ENCODE measurements at places on chromosomes 16 and 17.

DNA sequence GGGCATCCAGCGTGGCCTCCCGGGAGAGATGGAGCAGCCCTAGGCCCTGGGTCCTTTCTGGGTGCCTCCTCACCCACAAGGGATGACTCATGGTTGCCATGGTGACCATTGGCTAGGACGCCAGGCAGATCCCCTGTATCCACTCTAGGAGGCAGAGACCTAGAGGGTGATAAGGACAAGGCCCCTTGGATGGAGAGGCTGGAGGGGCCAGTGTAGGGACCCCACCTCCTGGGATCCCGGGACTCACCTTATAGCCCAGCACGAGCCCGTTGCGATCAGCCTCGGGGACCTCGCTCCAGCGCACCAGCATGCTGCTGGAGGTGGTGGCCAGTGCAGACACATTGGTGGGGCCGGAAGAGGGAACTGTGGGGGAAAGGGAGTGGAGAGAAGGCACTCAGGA is 82.2 kb upstream of the CDC42EP4 start:
- DNase-seq = no peak

DNA sequence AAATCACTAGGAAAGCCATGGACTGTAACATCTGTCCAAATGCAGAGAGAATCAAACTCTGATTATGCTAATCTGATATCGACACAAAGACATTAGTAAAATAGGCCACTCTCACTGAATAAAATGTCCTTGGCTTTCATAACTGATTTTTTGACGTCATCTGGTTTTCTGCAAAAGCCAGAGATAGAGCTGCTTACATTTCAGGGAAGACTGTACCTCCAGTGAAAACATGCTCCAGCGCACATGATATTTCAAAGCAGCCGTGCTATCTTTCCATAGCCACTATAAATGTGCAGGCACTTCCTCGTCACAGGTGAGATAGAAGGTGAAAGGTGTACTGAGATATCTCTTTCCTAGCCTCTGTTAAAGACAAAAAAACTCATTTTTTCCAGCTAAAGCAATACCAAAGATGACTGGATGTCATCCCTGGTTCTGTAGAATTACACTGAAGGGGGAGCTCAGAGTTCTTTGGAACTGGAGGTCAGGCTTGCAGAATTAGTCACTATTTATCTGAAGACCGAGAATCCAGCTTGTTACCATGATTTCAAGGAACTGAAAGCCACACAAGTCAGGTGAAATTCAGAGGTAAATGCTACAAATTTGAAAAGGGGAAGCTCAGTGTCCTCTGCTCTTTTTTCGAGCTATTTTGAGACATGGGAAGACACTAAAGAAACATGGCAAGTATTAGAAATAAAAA is 249.5 kb downstream of the CA10 start:
- DNase-seq = no peak

GRCh38 chr17:1078831-1079561 is 82.1 kb downstream of the TIMM22 start:
- DNase-seq = no peak

DNA sequence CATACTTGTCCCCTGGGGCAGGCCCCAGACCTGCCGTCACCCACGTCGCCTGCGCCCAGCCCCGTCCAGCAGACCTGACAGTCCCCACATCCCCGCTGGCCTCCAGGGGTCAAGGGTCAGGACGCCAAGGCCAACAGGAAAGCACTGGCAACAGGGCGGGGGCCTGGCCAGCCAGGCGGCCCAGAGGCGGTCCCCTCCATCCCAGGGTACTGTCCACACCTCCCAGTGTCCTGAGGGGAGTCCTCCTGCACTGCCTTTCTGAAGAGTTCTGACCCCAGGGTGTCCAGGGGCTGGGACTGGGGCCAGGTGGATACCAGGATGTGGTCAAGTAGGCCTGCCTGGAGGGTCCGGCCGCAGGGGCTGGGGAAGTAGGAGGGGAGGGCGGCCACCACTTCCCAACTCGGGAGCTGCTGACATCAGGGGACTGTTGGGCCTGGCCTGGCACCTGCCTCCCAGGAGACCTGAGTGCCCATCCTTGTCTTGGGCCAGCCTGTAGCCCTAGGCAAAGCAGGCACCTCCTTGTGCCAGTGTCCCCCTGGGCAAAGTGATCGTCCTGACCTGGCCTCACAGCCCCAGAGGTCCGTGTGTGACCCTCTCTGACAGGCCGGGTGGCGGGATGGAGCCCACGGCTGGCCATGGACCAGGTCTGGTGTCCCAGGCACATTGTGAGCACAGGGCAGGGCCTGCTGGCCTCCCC is 6.7 kb upstream of the AXIN1 start:
- DNase-seq = no peak

DNA sequence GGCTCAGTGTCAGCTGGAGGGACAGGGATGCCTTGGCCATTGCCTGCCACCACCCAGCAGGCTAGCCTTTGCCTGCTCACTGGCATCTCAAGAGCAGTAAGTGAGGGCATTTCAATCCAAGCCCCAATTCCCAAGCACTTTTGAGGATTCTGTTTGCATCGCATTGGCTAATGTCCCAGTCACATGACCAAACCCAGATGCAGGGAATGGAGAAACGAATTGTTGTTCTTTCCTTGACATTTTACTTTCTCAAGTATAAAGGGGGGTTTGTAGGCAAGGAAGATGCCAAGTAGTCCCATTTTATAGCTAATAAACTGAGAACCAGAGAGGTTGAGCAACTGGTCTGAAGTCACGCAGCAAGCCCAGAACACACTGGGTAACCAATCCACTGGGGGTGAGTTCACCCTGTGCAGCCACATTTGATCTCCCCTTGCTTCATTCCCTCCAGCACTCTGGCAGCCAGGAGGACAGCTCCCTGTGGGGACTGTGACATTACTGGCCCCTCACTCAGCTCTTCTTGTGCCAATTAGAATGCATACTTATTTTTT is 193.8 kb upstream of the CACNG3 start:
- no peak for DNase-seq

GRCh38 chr17:45437465-45438283 is 5.0 kb upstream of the ARHGAP27 start:
- DNase-seq = no peak

GRCh38 chr17:75836605-75837004 is 7.6 kb downstream of the UNC13D start:
- DNase-seq = no peak

DNA sequence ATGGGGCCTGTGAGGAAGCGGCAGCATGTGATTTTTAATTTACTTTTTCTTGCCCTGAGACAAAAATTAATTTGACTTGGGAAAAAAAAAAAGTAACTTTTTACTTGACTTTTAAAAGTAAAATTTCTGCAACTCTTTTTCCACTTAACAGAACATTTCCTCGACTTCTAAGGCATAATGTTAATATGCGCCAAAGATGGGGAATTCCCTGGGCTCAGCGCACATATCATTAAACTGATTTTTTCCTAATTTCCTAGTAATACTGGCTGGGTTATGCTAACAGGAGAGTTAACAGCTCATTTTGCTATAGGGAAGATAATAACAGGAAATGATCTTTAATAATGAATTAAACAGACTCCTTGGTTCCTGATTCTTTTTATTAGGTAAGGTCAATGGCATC is 120.6 kb upstream of the CDH5 start:
- no peak for DNase-seq

GRCh38 chr17:69908626-69909368 is 166.2 kb upstream of the KCNJ16 start:
- DNase-seq = no peak

DNA sequence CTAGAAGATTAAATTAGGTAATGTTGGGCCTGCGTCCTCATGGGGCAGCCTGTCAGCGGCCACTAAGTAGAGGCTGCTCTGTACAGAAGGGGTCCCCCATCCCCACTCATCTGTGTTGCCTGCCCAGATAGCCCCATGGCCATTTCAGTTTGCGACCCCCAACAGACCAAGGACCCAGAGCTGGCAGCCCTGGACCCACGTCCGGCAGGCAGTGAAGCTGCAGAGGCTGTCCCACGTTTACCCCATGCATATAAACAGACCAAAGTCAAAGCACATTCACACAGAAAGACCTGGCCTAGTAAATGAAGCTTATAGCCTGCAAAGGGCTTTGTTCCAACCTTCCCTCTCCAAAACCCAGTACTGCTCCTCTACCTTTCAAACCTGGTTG is 4.6 kb downstream of the PDF start:
- no peak for DNase-seq

- peak; percentile 89 for DNase-seq
Measured at GRCh38 chr16:25066747-25067631, 44.6 kb upstream of the LCMT1 start.

GRCh38 chr16:1081734-1082265 is 9.3 kb downstream of the SSTR5 start:
- DNase-seq = no peak

DNA sequence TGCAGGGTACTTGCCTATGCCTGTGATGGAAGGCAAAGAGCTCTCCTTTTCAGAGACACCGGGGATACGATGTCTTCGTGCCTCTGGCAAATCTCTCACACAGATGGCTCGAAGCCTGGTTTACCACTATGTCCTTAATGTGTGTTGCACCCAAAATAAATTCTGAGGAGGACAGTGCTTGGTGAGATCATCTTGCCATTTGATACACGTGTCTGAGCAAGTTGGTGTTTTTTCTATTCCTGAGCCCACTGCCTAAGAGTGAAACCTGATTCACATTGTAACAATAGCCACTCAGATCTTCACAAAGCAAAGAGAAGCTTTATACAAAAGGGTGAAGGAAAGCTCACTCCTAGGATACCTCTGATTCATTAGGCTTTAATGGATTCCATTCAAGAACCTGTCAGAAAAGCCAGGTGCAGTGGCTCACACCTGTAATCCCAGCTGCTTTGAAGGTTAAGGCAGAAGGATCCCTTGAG is 33.1 kb upstream of the AKAP1 start:
- no peak for DNase-seq

- DNase-seq = no peak
Measured at GRCh38 chr17:65511316-65511715, 50.1 kb downstream of the AXIN2 start.

GRCh38 chr17:38735161-38735997 is 5.2 kb downstream of the CISD3 start:
- no peak for DNase-seq

GRCh38 chr17:77034677-77035424 is 105.9 kb upstream of the SEC14L1 start:
- DNase-seq = no peak

GRCh38 chr16:51237861-51238378 is 86.8 kb upstream of the SALL1 start:
- no peak for DNase-seq

DNA sequence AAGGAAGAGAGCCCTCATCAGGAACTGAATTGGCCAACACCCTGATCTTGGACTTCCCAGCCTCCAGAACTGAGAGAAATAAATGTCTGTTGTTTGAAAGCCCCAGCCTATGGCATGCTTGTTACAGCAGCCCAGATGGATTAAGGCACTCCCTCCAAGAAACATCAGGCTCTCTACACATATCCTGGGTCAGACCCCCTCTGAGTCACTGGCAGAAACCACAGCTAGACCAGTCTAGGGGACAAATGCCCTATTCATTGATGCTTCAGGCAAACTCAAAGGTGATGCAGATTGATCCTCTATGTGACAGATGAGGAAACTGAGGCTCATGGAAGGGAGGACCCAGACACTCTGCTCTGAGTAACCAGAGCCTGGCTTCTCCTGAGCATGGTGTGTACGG is 116.8 kb downstream of the WSCD1 start:
- DNase-seq = peak; percentile 22

DNA sequence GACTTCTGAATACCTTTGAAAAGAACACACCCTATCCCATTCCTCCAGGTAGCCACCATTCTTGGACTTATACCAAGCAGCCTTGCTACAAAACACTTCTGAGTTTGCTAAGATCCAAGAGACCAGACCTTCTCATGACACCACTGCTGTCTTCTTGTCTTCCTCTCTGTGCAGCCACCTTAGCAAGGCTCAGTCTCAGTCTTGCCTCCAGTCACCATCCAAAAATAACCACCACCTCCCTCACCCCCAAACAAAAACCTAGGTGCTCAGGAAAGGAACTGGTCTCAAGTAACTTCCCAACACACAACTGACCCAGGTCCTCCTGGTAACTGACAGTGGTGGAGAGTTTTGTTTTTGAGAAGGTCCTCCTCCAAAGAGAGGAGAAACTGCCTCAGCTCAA is 90.9 kb upstream of the CORO6 start:
- no peak for DNase-seq

DNA sequence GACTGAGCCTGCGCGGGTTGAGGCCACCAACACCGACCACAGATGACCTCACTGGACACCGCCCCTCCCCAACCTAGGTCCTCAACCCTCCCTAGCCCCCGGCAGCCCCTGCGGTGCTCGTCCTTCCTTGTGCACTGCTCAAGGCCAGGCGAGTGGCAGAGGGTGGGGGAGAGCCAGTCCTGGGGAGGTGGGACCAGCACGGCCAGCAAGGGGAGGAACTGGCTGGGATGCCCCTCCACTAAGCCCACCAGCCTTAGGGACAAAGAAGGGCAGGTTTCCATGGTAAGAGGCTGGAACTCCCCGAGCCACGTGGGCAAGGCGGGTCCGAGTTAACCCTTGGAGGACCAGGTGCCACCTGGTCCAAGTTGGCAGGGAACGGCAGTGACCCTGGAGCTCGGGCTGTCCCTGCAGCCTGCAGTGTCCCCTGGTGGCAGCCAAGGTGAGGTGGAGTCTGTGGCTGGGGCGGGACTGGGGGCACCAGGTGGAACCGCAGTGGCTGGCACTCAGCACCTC is 9.2 kb downstream of the FSCN2 start:
- no peak for DNase-seq

DNA sequence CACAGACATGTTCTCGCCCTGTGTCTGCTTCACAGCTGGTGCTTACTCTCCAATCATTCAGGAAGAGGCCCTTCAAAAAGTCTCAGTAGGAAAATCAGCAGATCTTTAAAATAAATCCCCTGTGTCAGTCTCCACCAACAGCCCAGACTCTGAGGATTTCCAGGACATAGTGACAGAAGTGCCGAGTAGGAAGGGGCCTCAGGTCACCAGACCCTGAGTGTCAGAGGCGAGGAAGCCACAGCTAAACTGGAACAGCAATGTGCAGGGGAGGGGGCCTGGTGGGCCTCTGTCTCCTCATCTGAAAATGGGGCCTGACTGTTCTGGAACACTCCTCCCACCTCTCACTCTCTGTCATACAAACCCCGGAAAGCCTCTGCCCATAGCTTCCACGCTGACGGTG is 6.3 kb downstream of the CACNG4 start:
- DNase-seq = no peak

GRCh38 chr17:43338886-43339516 is 59.8 kb upstream of the ARL4D start:
- DNase-seq = no peak

DNA sequence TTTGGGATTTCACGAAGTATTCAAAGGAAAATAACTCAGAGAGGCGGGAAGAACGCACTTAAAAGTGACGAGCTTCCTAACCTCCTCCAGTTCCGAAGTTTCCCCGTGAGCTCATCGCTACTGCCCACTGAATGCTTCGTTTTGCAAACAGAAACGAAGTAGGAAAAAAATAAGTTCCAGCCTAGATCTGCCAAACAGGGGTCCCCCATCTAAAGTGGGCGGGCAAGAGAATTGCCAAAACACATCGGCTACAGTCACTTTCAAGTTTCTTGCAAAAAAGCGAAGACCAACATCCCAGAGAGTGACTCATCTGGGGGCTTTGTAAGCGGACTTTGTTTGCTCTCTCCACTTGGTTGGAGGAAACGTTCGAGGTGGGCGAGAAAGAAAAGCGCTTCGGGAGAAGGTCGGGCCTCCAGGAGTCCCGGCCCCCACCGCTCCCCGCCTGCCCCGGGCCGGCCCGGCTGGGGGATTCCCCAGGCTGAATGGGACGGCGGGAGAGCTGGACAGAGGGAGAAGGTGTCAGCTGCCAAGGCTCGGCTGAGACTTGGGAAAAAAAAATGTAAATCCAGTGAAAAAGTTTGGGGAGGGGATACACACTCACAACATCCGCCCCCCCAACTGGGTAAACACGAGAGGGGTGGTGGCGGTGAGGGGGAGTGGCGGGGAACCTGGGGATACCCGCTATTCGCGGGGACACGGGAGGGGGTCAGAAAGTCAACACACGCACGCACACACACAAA is 1.0 kb downstream of the VEZF1 start:
- DNase-seq = no peak
